Activated T-cell treated with anti-CD3 and anti-CD28 coated beads, Interleukin-2, amount 50 U/mL, for 48 hours (primary cell): ENCODE measurements at places on chromosomes 3 and 15.

GRCh38 chr3:95613993-95614392 lies 1200.4 kb upstream of the EPHA6 start:
- DNase-seq = no peak

DNA sequence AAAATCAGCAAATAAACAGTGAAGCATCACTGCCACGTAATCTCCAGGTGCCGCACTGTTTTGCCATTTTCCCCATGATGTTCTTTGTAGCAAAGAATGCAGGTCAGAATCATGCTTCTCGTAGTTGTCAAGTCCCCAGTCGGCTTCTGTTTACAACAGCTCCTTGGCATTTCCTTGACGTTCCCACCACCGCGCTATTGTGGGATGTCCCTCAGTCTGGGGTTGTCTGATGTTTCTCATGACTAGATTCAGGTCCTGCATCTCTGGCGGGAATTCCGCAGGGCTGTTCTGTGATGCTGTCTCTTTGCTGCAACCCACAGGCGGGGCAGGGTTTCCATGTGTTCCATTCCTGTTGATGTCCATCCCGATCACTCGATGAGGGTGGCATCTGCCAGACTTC lies 117.9 kb upstream of the SMAD3 start:
- DNase-seq = no peak

DNA sequence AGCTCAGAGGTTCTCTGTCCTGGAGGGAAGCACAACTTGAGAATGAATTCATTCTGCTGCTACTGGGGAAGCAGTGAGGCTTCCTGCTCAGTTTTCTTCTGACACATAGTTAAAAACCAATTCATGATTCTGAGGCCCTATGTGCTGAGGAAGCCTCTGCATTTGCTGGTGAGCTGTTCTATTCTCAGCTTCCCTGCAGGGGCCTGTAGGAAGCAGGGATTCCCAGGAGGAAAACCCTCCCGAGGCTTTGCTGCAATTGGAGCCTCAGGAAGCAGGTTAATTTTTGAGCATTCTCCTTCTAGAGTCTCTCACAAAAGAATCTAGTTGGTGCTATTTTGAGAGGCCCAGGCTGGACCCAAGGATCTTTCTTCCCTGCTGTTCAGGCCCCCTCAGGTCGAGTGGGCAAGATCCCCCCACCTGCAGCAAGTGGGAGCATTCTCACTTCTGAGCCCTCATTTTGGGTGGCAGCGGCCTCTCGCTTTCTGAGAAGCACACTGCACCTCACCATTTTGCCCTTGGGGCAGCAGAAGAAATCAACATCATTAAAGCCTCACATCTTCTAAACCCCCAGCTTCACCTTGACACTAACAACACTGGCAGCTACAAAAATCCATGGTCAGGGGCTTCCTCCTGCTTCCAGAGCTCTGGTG lies 197.5 kb upstream of the TSC22D2 start:
- no peak for DNase-seq

GRCh38 chr3:134929976-134930375 lies 134.9 kb downstream of the EPHB1 start:
- no peak for DNase-seq

- DNase-seq = no peak
Observed at GRCh38 chr3:71370467-71370866, 213.1 kb downstream of the FOXP1 start.

DNA sequence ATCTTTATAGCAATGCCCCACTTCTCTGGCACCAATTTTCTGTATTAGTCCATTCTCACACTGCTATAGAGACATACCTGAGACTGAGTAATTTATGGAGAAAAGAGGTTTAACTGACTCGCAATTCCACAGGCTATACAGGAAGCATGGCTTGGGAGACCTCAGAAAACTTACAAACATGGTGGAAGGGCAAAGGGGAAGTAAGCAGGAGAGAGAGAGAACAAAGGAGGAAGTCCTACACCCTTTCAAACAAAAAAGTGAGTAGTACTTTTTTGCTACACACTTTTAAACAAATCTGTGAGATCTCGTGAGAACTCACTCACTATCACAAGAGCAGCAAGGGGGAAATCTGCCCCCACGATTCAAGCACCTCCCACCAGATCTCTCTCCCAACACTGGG lies 67.8 kb upstream of the ZBED2 start:
- no peak for DNase-seq

DNA sequence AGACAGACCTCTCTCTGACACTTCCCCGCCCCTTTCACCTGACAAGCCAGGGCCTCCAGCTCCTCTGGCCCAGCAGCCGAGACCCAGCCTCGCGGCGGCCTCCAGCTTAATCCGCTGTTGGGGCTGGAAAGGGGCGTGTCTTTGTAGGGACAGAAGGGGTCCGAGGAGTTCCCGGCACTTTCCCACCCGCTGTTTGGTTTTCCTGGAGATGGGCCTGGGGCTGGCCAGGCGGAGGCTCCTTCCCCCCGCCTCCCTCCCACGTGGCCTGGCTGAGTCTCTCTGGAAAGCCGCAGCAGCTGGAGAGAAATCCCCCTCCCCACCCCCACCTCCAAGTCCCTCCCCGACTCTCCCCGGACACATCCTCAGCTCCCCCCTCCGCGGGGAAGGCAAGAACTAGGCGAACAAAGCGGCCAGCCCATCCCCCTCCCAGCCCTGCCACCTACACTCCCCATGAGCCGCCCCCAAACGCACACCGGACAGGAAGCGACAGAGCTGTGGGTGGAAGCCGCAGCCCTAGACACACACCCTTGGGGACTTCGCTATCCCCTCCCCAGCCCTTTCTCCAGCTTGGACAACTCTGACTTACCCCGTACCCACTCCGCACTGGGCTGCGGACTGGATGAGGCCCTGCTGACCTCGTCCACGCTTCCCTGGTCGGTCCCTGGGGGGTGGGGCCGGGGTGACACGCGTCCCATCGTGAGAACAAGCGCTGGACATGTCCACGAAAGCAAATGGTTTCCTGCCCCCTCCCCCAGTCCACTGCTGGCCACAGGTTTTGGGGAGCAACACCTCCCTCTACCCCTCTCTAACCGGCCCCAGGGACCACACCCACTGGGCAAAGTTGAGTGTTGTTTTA lies 1.2 kb downstream of the IGDCC4 start:
- DNase-seq = no peak

GRCh38 chr3:42270561-42270960 lies 4.6 kb upstream of the CCK start:
- DNase-seq = no peak

- no peak for DNase-seq
Observed at GRCh38 chr15:71639471-71639870, 170.9 kb upstream of the NR2E3 start.

DNA sequence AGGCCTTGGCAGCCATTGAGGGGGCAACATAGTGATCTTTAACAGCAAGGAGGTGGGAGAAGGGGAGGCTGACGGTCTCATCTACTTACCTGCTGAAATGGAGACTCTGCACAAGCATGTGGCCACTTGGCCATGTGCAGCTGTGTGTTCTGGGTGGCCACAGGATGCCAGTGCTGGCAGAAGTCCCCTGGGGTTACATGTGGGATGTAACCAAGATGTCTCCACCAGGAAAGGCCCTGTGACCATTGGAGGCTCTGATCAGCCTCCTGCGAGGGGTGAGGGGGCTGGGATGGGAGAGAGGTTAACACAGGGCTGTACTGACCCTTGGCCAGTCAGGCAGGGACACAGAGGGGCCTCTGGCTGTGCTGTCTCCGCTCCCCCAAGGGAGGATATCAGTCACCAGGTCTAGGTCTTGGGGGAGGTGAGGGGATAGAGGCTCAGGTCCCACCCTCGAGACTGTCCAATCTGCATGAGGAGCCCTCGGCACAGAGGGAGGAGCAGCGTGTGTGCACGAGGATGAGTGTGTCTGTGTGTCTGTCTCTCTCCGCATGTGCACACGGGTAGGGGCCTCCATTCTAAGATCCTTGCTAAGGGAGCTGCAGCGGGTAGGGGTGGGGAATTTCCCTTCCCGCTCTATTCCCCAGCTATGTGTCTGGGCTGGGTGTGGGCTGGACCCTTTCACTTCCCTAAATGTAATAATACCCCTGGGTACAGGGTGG lies 19.5 kb downstream of the PRKCD start:
- DNase-seq = no peak

GRCh38 chr15:85044251-85044853 lies 62.7 kb downstream of the PDE8A start:
- DNase-seq = peak; percentile 38

GRCh38 chr3:28667646-28668621 lies 319.3 kb upstream of the AZI2 start:
- DNase-seq = peak; percentile 68

GRCh38 chr3:148598619-148599018 lies 99.1 kb upstream of the AGTR1 start:
- DNase-seq = no peak

DNA sequence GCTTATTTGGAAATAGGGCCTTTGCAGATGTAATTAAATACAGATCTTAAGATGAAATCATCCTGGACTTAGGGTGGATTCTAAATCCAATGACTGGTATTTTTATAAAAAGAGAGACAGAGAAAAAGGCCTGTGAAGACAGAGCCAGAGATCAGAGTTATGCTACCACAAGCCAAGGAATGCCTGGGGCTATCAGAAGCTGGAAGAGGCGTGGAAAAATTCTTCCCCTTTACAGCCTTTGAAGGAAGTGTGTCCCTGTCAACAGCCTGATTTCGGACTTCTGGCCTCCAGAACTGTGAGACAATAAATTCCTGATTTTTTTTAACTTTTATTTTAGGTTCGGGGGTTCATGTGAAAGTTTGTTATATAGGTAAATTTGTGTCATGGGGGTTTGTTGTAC lies 154.1 kb upstream of the CADPS start:
- DNase-seq = no peak

- no peak for DNase-seq
Observed at GRCh38 chr3:186596568-186597287, 16.1 kb upstream of the AHSG start.

DNA sequence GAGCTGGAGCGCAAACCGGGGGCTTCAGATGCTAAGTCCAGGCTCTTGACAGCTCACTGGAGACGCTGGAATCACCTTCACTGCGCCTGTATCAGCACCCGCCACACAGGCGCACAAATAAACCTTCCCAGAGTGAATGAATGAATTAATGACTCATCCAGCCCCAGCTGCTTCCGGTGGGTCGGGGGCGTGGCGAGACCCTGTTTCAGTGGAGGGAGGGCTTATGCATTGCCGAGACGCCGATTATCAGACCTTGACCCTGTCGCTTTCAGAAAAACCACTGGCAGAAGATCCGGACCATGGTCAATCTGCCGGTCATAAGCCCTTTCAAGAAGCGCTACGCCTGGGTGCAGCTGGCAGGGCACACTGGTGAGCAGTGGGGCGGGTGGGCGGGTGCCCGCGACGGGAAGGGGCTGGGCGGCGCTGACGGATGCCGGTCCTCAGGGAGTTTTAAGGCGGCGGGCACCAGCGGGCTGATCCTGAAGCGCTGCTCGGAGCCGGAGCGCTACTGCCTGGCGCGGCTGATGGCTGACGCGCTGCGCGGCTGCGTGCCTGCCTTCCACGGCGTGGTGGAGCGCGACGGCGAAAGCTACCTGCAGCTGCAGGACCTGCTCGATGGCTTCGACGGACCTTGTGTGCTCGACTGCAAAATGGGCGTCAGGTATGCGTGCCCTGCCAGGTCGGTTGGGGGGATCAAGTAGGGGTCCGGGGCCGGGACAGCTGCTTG lies 7.7 kb downstream of the ITPKA start:
- peak; percentile 64 for DNase-seq

GRCh38 chr3:9876991-9877390 lies 3.1 kb downstream of the CIDEC start:
- no peak for DNase-seq

DNA sequence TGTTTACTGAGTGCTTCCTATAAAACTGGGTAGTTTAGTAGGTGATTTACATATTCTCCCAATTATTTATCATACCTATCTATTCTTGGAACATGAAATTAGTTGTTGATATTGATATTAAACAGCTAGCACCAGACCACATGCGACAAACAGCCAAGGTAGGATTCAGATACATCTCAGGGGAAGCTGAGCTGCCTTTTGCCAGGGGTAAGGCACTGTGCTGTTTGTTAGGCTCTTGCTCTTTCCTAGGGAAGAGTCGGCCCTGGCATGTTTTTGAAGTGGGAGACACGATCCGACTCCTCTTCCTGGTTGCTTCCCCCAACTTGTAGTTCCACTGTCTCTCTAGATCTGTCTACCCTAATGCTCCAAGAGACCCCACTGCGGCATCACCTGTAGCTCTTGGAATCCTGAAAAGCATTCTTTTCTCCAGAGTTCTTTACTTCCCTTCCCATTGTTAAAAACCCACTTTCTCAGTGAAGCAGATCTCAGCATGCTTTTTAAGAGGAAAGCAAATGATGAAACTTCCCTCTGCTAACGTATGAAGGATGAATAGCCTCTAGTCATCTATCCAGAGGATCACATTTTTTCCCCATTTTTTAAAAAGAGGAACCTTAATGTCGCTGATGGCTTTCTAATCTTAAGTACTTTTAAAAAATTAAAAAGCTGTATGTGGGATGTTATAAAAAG lies 138.4 kb downstream of the GHSR start:
- no peak for DNase-seq

DNA sequence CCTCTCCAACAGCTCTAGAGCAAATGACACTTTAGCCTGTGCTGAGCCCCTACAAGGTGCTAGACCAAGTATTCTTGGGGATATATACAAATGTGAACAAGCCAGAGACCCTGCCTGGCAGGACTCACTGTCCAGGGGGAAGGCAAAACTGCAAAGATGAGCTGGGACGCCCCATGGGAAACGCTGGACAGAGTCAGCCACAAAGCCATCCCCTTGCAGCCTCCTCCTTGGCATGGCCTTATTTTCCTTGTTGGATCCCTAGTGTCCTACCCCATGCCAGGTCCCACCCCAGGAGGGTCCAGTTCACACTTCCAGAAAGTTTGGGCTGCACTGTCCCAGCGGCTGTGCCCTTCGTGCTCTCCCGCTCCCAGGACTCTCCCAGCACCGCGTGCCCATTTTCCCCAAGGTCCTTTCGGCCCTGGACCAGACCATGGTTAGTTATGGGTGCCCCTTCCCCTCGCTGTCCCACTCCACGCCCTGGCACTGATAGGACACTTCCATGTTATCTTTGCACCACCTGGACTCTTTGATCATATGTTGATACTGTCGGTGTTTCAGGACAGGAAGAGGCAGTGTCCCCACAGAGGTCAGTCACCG lies 5.8 kb upstream of the NRROS start:
- no peak for DNase-seq

GRCh38 chr15:98719137-98719740 lies 70.9 kb downstream of the IGF1R start:
- no peak for DNase-seq

DNA sequence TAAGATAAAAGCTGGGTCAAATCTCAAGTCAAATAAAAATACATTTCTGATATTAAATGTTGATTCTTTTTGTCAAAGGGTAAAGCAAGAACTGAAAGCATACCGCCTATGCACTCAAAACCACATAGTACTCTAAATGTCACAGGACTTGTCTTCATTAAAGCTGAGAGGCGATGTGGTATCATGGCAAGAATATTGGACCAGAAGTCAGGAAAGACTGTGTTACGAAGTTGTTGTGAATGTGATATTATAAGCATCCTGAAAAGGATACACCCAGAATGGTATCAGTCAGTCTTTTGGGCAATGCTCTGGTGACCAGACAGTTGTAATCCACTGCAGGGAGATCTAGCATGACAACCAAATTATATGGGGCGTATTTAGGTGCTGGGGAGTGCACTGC lies 33.8 kb downstream of the TIGIT start:
- DNase-seq = no peak
